ENCODE measurements at places on chromosomes 1 and 21. TPM values are rescaled to one million over a fixed set of nuclear protein-coding genes. Genes with fewer than 3 reads are reported as not detected.

GRCh38 chr1:2049225-2049717, 940 bp upstream of the PRKCZ start:
- H3K36me3 ChIP-seq, result no peaks in the 10 kb centered on the region
- peaks cover 32% of the 10 kb centered on the region for H3K27me3 ChIP-seq
- H3K27ac ChIP-seq, result no peak overlapping the region
- H3K4me1 ChIP-seq, result peaks cover 4% of the 10 kb centered on the region

The MFN2 gene
- 49.6 TPM for polyA plus RNA-seq

DNA sequence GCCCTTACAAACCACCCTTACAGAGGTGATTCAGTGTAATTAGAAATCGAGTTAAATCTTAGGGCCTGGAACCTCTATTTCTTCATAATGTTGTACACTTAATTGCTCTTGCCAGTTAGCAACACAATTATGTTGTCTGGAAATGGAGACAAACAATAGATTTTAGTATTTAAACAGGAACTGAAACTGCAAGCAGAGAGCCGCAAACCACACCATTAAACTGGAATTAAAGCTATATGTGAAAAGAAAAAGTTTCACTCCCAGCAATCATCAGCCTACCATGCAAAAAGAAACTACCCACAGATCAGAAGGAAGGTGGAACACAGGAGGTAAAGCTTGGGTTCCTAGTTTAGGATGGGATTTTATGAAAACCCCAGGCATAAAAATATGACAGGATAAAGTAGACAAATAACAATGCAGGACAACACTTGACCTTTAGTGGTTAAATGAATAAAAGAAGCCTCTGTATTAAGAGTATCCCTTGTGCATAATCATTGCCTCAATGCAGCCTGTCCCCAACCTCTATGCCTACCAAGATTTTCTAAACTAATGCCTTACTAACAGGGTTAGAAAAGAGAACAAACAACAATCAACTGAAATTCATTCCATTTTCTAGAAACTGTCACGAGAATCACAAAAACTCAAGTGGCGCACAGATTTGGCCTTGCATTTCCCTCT, 304.3 kb upstream of the ESRRG start:
- peaks cover 6% of the 10 kb centered on the region for H3K4me1 ChIP-seq
- DNase-seq, result no peak
- H3K36me3 ChIP-seq, result no peaks in the 10 kb centered on the region
- H3K4me3 ChIP-seq, result no peak overlapping the region
- no peaks in the 10 kb centered on the region for H3K27me3 ChIP-seq

DNA sequence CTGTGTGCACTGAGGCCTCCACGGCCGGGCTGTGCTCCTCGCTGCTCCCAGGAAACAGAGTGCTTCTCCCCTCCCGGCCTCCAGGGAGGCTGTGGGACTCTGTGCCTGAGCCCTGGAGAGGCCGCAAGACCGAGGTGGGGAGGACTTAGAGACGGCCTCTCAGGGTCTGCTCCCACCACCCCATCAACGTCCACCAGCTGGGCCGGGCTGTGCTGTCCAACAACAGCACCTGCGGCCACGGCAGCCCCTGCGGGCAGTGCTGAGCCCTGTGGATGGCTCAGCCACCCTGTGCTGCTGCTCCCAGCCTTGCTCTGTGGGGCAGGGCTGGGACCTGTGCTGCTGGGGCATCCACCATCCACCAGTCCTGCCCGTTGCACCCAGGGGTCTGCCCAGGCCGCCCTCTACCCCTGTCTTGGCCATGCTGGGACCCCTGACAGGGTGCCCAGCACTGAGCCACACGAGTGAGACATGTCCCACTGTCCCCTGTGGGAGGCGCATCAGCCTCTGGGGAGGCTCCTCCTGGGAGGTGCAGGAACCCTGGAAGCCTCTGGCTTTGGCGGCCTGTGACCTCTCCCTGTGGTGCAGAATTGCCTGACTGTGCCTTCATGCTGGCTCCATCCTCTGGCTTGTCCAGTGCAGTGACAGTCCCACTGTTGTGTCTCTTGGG, 31.2 kb upstream of the LRRC3 start:
- no peak overlapping the region for H3K27ac ChIP-seq
- DNase-seq, result no peak
- H3K27me3 ChIP-seq, result no peaks in the 10 kb centered on the region
- no peak overlapping the region for H3K4me3 ChIP-seq

The LEPR gene
- 8.7 TPM for polyA plus RNA-seq

- 0 out of 2 replicates have a peak, but pooled peaks cover 3% of the 10 kb centered on the region for H3K4me1 ChIP-seq
- H3K4me3 ChIP-seq, result no peak overlapping the region
- no peaks in the 10 kb centered on the region for H3K27me3 ChIP-seq
- H3K36me3 ChIP-seq, result 0 out of 2 replicates have a peak, but pooled peaks cover 8% of the 10 kb centered on the region
These were observed 440 bp upstream of the LENEP start for GRCh38 chr1:154992721-154993571.

Measured in GM23248 (cell line).